RPMI8226 (cell line): ENCODE measurements at places on chromosomes 6 and 20.

DNA sequence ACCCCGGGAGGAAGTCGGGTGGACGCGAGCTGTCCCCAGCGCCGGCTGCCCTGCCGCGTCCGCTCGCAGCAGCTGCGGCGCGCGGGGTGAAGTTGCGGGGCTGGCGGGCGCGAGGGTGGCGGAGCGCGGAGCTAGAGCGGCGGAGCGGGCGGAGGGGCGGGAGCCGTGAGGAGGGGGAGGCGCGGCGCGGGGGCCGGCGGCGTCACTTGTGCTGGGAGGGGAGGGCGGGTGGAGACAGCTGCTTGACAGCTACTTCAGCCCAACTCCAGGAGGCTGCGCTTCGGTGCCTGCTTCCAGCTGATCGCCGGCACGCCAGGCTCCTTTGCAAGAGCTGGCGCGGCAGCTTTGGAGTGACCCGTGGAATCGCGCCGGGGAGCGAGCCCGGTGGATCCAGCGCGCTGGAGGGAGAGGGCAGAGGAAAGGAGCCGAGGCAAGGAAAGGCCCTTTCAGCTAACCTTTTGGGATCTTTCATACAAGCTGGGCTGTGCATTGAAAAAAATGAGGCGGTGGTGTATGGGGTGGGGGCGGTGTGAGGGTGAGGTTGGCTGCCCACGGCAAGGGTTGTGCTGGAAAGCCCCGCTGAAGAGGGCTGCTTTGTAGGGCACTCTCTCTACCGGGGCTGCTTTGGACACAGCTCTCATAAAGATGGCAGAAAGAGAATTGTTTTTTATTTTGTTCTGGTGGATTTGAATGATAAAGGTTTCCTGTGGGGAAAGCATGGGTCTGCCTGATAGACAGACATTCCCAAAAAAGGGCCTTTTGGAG, 24.6 kb downstream of the RIPOR2 start:
- peak; percentile 21 for DNase-seq

- no peak for DNase-seq
Measured at GRCh38 chr6:147132889-147133288, 71.3 kb upstream of the STXBP5 start.

DNA sequence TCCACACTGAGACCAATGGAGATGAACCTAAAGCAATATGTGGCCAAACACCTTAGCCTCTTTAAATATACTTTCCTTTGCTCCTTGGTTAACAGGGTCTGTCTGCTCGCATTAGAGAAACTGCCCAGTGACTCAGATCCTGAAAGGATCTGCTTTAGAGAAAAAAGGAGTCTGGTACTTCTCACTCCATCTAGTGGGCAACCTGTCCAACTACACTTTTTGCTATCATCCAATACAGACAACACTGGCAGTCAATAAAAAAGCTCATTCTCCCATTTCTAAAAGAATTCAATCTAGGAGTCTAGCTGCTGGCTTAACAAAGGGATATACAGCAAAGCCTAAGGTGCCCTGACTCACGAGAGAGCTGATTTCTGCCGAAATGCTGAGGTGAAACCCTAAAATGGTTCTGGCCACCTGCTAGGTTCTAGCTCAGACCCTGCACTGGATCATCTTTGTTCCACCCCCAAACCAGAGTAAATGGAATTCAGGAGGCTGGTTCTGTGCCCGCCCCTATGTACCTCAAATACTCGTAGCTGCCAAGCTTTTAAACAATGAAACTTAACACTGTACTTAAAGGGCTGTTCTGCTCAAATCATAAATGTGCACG, 11.5 kb downstream of the GNL1 start:
- DNase-seq, result peak; percentile 57

- DNase-seq, result no peak
Measured at GRCh38 chr20:53439616-53440015, 154.0 kb downstream of the ZNF217 start.

DNA sequence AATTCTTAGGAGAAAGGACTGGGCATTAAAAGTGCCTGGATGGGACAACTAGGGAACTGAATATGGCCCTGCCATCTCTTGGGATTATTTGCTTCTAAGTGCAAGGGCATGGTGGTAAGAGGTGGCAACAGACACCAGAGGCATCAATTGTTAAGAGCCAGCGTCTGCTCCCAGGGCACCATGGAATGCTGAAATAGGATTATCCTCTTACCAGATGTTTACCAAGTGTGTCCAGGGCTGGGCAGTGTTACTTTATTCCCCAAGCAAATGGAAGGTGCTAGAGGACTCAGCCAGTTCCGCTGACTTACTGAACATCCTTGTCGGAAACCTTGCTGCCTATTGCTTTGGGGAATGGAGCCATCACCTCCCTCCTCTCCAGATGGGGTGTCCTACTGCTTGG, 273.6 kb upstream of the SUPT3H start:
- DNase-seq, result no peak

DNA sequence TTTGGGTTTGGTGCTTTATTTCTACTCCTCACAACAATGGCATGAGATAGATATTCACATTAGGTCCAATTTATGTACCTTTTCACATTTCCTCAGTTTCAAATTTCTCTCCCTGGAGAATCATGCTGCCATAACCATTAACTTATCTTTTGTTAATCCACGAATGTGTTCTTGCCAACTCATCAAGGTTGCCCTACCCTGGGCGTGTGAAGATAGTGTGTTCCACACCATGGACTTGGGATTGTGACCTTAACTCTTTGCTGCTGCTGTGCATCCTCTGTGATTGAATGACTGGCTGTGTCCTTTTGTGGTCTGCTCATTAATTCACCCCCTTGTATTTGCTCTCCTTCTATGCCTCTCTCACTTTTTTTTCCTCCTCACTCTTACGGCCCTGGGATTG, 34.2 kb upstream of the SNRPB2 start:
- DNase-seq, result no peak

- peak; percentile 97 for DNase-seq
Measured at GRCh38 chr20:36098364-36098763, 56.2 kb upstream of the EPB41L1 start.

DNA sequence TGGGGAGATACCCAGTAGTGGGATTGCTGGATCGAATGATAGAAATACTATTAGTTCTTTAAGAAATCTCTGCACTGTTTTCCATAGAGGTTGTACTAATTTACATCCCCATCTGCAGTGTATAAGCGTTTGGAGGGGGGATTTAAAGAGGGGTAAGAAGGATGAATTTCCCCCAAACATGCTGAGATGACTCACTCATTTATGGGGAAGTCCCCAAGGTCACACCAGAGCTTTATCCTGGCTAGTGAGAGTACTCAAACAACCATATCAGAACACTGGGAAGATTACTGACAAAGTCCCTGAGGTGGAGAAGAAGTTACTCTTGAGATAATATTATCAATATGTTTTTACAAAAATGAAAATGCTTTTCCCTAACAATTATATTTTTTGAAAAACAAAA, 44.0 kb downstream of the ROS1 start:
- DNase-seq, result no peak

DNA sequence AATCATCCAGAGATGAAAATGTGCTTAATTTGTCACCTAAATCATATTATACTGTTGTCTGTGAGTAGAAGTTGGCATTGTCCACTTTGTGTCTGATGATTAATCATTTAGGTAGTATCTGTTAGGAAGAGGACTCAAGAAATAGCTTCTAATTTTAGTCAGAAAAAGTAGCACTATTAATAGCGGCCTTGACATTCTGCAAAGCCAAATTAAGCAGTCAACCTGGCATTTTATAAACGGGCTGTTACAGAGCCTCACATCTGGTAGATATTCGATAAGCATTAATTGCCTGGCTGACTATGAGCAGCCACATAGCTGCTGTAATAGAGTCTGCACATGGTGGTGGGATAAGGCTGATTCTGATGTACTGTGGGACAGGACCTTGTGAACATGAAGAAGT, 99.5 kb downstream of the KLHL32 start:
- DNase-seq, result no peak

- DNase-seq, result no peak
Measured at GRCh38 chr20:16729080-16729479, 746 bp upstream of the SNRPB2 start.

DNA sequence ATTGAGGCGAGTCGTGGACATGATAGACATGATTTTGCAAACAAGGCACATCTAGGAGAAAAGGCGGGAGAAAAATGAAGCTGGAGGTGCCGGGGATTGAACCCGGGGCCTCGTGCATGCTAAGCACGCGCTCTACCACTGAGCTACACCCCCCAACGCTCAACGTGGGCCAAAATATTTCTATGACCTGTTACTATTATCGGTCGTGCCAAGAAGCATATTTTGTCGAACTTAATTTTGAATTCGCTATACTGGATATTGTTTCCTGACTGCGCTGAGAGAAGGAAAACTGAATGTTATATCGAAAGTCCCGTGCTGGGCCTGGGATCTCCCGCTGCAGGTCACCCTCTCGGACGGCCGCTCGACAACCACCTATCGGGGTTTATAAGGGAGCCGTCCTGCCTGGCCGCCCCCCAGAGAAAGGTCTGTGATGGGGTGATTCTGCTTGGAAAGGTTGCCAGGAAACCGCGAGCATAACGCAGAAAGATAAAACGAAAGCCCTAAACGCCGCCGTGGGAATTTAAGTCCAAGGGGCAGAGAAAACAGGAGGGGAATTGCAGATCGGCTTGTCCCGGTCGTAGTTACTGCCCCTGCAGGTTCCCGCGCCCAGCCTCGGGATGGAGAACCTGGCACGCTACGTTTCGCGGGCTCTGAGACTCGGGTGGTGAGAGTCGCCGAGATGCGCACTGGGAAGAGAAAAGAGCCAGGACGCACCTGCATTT, 60.0 kb downstream of the TRIM27 start:
- DNase-seq, result peak; percentile 87
